ENCODE measurements at places on chromosomes 6 and 20.

DNA sequence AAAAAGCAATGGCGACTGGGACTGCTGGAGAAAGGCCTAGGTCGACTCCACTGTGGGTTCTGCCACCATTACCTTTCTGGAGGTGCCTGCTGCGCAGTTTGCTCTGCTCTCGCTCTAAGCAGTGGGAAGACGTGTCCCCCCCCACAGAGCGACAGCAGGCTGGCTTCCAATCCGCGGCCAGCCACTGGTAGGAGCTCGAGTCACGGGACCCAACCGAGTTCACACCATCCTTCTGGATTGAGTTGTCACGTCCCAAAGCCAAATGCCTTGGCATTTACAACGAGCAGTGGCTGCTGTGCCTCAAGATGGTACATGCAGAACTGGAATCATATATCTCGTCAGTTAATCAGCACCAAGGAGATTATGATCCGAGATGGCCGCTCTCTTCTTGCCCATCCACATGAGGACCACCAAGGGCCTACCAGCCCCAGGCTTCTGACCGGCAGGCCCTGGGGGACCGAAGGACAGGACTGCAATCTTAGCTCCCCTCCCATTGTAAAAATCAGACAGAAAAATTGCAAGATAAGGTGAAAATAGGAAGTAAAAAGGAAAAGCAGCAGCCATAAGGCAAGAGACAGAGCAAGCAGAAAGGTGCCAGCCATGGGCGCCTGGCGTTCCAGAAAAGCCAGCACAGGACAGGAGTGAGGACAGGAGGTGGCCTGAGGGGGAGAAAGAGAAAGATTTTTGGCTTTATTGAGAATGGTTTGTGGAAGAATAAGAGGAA is 74.4 kb downstream of the TRAM2 start:
- DNase-seq, result peak; percentile 4

GRCh38 chr6:14660806-14661579 is 543.4 kb downstream of the CD83 start:
- DNase-seq, result peak; percentile 29

DNA sequence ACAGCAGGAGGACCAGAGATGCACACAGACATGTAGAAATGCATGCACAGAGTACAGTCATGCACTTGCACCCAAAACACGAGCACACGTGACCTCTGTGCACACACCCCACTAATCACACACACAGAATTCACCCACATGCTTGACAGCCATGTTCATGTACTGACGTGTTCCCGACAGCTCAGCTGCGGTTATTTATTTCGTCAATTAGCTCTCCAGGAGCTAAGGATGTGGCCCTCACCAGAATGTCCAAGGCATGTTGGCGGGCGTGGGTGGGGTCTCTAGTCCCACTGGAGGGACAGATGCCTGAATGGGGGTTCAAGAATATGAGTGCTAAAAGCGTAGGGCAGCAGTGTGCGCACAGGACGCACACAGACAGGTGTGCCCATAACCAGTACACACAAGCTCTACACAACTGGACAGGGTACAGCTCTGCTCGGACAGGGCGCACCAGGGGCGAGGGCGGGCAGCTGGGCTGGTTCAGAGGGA is 571 bp upstream of the PRPF6 start:
- DNase-seq, result peak; percentile 65

- DNase-seq, result no peak
Observed at GRCh38 chr20:58899512-58899911, 47.0 kb downstream of the GNAS start.

DNA sequence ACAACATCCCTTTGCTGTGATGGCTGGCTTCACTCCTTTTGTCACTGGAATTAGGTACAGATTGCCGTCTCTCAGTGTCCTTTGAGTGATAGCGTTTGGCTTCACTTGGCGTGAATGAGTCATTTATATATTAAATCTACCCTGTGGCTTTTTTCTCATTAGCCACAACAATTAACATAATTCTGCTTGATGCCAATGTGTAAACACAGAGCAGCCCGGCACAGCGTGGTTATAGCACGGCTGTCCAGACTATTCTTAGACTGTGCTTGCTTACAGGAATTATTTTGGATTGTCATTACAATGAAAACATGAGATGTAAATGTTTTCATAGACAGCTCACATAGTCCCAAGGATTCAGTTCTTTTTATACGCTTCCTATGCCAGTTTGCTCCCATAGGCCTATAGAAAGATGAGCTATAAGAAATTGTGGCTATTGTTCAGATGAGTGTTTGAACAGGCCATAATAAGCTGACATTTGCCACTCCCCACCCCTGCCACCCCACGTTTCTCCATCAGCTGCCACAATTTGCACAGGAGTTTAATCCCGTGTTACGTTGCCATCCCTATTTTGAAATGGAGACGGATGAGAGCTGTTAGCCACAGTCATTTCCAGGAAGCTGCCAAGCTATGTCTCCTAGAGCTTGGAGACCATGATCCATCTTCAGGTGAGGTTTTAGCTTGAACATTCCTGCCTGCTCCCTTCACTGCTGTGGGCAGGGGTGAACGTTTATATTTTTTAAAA is 65.9 kb downstream of the PPP1R14C start:
- DNase-seq, result no peak

DNA sequence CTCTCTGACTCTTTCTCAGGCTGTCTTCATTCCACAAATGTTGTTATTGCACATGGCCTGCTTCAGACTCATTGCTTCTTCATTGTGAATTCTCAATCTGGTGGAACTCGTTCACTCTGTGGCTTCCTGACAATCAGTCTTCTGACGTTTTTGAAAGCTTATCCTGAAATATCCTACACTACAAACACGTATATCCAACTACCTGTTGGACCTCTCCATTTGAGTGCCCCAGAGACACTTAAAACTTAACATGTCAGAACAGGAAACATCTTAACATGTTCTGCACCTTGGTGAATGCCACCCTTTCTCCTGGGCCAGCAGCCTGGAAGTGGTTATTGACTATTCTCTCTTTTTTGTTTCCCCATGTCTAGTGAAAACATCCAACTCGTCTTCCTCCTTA is 50.8 kb downstream of the AIG1 start:
- no peak for DNase-seq
